CD8-positive, alpha-beta memory T cell (primary cell): ENCODE measurements at places on chromosomes 6 and 20. TPM values are rescaled to one million over a fixed set of nuclear protein-coding genes. Genes with fewer than 3 reads are reported as not detected.

- no peak for DNase-seq
- H3K4me3 ChIP-seq = no peak overlapping the region
- H3K36me3 ChIP-seq = no peaks in the 10 kb centered on the region
- no peak overlapping the region for H3K27ac ChIP-seq
These were observed 46.1 kb upstream of the DSN1 start for GRCh38 chr20:36819659-36820058.

UBD gene
- total RNA-seq = 2.5 TPM

- H3K4me3 ChIP-seq = no peak overlapping the region
- no peaks in the 10 kb centered on the region for H3K27me3 ChIP-seq
- DNase-seq = no peak
- no peaks in the 10 kb centered on the region for H3K36me3 ChIP-seq
- H3K27ac ChIP-seq = no peak overlapping the region
These were observed 93.3 kb downstream of the PACRG start for GRCh38 chr6:162821102-162821501.

DNA sequence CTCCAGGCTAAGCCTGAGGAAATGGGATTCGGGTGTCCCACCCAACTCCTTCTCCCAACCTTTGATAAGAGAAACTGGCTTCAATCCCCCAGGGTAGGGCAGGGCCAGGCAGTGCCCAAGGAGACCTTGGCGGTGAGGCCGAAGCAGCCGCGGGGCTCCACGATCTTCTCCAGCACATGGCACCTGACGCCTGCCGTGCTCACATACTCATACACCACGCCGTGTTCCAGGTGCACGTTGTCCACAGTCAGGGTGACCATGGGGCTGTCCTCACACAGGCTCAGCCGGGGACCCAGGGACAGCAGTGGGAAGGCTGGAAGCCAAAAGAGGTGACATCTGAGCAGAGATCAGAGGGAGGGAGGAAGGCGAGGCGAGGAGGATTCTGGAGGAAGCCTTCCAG lies 176.5 kb downstream of the PREX1 start:
- H3K27ac ChIP-seq = no peak overlapping the region
- no peaks in the 10 kb centered on the region for H3K27me3 ChIP-seq
- no peak overlapping the region for H3K4me3 ChIP-seq

SLC35F1 gene
- not detected for total RNA-seq

DNA sequence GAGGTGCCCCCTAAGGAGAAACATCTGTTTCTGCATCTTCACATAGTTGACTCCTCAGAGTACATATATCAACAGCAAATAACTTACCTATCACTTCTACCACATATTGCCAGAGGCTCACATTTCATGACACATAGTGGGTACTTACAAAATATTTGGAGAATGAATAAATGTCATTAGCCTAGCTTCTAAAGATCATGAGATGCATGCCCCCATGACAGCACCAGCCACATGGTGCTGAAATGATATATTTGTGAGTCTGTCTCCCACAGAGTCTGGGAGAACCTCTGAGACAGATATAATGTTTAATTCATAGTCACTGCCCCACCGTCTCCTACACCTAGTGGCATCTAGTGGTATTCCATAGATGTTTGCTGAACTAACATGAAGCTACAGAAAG lies 555.6 kb downstream of the KIF16B start:
- H3K4me1 ChIP-seq = no peaks in the 10 kb centered on the region
- no peak overlapping the region for H3K27ac ChIP-seq
- no peaks in the 10 kb centered on the region for H3K36me3 ChIP-seq
- DNase-seq = no peak
- H3K4me3 ChIP-seq = no peak overlapping the region
- no peaks in the 10 kb centered on the region for H3K27me3 ChIP-seq

DNA sequence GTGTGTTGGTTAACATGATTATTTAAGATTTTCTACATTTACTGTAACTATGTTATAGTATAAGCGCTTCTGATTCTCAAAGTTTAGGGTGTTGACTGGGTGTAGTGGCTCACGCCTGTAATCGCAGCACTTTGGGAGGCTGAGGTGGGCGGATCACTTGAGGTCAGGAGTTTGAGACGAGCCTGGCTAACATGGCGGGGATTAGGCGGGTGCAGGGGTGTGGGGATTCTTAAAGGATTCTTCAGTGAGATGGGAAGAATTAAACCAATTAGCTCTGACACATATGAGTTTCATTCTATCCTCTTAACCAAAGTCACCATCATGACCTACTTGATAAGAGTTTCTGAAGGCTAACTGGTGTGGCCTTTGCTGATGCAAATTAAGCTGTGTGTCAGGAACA lies 39.2 kb downstream of the GSTA4 start:
- H3K27me3 ChIP-seq = no peaks in the 10 kb centered on the region
- no peak for DNase-seq
- no peak overlapping the region for H3K4me3 ChIP-seq
- H3K4me1 ChIP-seq = no peaks in the 10 kb centered on the region
- no peaks in the 10 kb centered on the region for H3K36me3 ChIP-seq
- no peak overlapping the region for H3K27ac ChIP-seq

GRCh38 chr20:10448270-10449156 lies 13.4 kb downstream of the SLX4IP start:
- no peaks in the 10 kb centered on the region for H3K27me3 ChIP-seq
- no peak overlapping the region for H3K4me3 ChIP-seq
- DNase-seq = no peak
- no peak overlapping the region for H3K27ac ChIP-seq
